ENCODE measurements at places on chromosomes 5 and 9.

GRCh38 chr9:95613670-95614069 is 96.9 kb upstream of the PTCH1 start:
- no peak for DNase-seq

GRCh38 chr5:59300930-59301329 is 592.6 kb downstream of the PDE4D start:
- no peak for DNase-seq

GRCh38 chr5:178778919-178779318 is 48.5 kb upstream of the ZNF354A start:
- DNase-seq = no peak

DNA sequence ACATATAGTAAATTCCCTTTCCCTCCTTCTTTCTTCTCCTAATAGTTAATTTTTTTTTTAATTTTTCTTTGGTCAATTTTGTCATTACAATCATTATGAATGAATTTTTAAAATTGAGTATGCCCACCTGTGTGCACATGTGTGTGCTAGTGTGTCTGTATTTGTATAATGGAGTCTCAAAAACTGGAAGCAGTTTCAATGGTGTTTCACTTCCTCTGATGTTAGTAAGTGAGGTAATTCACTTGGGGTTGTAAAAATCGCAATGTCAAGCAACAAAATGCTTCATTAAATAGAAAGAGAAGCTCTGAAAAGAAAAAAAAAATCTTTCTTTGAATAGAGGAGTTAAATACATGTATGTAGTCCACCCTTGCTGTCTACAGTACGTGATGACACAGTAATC is 1467.6 kb upstream of the NUDT12 start:
- no peak for DNase-seq

- DNase-seq = no peak
These were observed 119.7 kb upstream of the NIPBL start for GRCh38 chr5:36756848-36757247.

- no peak for DNase-seq
These were observed 15.0 kb downstream of the CERCAM start for GRCh38 chr9:128435611-128436010.

DNA sequence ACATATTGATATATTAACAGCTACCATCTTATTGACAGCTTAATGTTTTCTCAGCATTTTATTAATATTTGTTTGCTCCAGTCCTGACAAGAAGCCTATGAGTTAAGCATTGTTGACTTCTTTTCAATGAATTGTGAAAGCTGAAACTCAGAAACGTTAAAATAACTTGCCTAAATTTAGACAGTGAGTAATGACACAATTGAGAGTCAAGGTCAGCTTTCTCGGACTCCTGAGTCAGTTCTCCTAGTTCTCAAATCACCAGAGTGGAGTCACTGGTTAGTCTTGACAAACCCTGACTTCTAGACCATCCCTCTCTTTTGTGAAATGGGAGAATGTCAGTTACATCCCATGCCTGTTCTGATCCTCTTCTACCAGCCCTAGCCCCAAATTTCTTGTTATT is 222.7 kb upstream of the ACO1 start:
- DNase-seq = no peak

- DNase-seq = no peak
These were observed 47.4 kb downstream of the ADAM19 start for GRCh38 chr5:157528036-157528632.

DNA sequence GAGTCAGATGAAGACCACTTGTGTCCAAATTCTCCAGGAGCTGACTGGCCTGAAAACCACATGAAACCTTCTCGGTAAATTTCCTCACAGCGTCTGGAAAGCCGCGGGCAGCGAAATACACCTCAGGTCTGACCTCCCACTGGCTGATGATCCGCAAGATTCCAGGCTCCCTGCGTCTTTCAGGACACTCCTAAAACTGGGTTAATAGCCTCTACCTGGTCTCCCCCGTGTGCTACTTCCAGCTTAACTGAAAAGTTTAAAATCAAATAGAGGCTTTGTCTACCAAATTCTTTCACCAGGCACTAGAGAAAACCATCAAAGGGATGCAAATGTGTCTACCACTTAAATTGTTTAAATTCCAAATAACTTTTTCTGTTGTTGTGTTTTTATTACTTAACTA is 312.6 kb downstream of the DRD1 start:
- no peak for DNase-seq

DNA sequence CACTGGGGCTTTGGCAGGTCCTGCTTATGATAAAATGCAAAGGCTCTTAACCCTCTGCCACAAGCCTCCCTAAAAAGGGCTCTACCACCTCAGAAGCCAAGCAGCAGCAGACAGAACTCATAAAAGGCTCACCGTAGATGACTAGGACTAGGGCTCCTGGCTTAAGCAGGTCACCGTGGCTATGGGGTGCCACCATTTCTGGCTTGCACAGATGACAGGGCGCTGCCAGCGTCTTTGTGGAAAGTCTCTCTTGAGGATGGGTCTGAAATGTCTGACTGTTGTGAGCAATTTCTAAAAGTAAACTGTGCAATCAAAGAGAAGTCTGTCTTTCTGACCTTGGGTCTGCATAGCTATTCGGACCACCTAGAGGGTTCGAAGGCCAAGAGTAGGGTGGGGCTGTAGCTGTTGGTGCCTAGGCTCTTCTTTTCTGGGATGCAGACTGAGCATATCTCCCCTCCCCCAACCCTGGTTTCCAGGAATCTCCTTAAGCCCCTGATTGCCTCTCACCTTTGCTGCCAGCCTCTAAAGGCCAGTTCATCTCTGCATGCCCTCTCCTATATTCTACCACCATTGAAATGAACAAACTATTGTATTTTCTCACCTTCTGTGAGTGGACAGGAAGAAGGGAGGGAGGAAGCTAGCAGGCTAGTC is 307.4 kb downstream of the ARHGAP26 start:
- DNase-seq = no peak

GRCh38 chr5:177591690-177592009 is 353 bp upstream of the TMED9 start:
- no peak for DNase-seq

DNA sequence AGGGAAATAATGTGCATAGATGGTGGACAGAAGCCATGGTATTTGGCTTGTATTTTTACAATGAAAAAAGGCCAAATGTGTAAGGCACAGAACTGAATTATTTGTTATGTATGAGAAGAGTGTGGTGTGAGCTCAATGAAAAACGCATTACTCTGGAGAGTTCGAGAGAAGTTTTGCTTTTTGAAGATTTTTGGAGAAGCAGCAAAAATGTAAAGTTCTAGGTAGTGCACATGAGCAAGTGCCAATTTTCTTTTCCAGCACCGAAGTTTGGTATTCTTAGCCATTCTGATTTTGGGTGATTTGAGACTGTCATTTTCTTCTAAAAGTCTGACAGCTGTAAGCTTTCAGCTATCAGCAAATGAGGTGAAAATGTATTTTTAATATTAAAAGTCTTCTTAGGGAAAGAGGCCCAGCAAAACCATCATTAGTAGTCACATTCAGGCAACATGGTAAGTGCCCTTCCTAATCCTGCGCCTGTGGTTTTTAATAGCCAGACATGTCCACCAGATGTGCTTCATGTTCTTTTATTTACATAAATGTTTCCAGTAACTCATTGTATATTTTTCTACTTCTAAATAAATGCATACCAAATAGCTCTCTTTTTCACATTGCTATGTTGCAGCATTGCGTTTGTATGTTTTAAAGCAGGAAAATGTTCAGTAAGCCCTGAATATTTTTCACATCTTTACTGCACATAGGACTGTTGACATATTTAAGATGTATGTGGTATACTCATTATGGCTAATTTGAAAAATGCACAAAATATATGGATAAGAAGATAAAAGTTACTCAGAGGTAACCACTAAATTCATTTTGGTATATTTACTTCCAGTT is 50.4 kb downstream of the RASGRF2 start:
- DNase-seq = no peak

GRCh38 chr9:94740145-94740840 is 13.8 kb downstream of the AOPEP start:
- DNase-seq = no peak

GRCh38 chr5:172583931-172584511 is 57.0 kb upstream of the NEURL1B start:
- DNase-seq = no peak

DNA sequence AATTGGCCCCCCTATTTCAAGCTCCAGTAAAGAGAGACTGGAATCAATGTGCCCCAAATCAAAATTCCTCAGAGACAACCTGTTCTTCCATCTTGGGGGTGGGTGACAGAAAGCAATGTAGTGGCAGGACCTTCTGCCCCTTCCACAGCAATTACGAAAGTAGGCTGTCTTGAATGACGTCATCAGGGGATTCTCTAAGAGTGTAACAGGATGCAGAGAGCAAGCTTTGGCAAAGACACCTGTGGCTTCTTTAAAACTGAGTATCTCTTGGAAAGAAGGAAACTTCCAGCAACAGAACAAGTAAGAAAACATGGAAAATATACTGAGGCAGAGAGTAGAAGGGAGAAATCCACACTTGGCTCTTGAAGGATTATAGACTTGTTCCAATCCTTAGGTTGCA is 247.6 kb upstream of the PDE4D start:
- no peak for DNase-seq

DNA sequence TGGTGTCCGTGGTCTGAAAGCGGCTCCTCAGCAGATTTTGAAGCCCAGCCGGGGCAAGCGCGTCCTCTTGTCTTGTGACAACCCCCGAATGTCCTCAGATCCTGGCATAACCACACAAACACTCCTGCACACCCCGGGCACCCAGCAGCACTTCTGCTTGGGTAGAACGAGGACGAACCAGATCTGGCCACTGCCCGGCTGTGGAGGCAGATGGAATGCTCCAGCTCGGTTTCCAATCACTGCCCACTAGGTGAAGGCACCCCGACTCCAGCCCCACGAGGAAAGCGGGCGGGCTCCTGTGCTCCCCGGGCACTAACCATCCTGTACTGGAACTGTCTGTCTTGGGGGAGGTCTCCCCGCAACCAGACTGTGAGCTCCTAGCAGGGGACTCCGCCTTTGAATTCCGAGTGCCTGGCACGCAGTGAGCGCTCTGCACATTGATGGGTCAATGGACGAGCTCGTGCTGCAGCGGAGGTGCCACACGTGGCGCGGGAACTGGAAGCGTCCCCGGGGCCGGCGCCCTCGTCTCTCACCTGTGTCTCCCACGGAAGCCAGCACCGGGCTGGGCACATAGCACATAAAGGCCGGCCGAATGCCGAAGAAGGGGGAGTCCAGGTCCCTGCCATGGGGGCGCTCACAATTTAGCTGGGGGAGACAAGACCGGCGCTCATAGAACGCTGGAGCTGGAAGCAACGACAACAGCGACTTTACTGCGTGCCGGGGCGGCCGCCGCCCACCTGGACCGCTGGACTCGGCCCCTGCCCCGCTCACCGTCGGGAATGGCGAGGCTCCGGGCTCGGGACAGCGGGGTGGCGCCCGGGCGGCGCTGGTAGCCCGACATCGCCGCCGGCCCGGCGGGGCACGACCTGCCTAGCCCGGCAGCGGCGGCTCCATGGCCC is 608 bp downstream of the ENTR1 start:
- no peak for DNase-seq

- DNase-seq = no peak
These were observed 744 bp downstream of the OTULIN start for GRCh38 chr5:14665101-14665822.

DNA sequence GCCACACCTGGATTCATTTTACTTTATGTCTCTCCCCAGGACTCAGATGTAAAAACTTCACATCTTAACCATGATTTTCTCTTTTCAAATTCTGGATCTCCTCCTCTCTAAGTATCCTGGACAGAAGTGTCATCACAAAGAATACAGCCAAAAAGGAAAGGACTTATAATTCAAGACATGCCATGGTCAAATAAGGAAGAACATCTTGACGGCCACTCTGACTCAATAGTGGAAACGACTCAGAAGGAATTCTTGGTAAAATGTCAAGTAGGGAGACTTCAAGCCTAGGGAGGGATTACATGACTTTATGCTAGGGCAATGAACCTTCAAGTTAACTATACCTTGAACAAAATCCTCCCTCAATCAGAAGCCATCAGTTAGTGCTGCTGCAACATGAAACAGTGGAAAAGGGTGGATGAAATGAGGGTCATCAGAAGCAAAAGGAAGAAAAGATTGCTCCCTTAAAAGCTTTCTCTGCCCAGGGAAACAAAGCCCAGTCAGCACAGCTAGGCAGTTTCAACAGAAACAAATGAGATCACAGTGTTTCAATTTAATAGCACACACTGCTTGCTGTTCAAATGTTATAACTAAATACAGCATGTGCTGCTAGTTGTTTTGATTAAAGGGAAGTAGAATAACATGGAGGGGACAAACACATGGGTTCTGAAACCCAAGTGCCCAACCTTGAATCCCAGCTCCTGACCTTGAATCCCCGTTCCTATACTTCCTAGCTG is 101.4 kb downstream of the LPAR1 start:
- no peak for DNase-seq

DNA sequence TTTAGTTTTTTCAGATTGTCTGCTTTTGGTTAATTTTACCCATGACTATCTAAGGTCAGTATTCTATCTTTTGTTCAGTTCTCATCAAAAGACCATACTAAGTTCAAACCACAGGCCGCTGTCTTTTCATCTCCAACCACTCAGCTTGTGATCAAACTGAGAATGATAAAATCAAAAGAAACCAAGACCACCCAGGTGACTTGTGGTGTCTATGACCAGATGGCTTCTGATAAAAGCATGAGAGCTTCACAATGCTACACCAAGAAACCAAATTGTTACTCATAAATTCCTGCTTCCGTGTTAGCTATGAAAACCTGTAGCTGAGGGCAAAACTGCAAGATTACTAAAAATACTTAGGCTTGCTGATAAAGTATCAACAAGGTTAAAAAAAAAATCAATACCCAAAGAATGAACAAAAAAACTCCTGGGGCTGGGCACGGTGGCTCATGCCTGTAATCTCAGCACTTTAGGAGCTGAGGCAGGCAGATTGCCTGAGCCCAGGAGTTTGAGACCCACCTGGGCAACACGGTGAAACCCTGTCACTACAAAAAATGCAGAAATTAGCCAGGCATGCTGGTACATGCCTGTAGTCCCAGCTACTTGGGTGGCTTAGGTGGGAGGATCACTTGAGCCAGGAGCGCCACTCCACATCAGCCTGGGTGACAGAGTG is 25.8 kb upstream of the GPX8 start:
- no peak for DNase-seq

DNA sequence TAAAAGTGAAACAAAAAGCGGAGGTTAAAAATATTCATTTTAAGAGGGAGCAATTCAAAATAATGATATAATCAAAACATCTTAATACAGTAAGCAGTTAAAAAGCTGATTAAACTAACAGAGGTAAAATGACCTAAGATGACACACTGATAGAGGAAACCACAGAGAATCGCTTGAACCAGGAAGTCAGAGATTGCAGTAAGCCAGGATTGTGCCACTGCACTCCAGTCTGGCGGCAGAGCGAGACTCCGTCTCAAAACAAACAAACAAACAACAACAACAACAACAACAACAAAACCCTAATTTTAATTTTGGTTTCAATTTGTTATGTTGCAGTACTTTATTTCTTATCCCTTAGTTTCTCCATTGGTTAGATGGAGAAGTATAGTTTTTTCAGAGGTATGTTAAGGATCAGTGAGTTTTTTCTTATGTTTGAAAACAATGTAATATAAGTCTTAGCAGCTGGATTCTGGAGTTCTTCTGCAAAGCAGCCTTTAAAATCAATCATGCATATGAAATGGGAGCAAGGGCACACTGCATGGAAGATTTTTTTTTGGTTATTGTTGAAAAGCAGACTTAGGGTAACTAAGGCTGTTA is 58.5 kb downstream of the MLANA start:
- DNase-seq = no peak

Measured in stimulated activated CD8-positive, alpha-beta memory T cell treated with anti-CD3 and anti-CD28 coated beads, Interleukin-2, amount 100 ng/mL, for 48 hours (primary cell).